SK-N-DZ (cell line): ENCODE measurements at places on chromosomes 2 and 18.

DNA sequence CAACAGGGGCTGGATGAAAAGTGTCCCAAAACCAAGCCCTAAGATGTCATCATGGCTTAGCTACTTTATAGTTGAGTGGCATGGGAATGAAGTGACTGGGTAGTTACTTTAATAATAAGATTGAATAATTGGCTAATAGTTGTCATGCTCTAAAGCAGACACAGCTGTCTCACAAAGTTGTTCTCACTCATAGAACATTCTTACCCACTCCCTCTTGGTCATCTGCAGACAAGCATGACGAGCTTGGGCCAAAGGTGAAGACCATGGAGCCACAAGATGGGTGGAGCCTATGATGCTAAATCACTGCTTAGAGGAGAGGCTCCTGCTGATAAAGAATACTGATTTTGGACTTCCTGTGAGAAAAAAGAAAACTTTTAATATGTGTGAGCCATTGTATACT lies 62.4 kb upstream of the MMADHC start:
- no peak for DNase-seq

GRCh38 chr2:210671065-210671464 lies 114.7 kb downstream of the CPS1 start:
- no peak for DNase-seq

- DNase-seq: no peak
Observed at GRCh38 chr2:158213773-158214172, 112.1 kb downstream of the UPP2 start.

DNA sequence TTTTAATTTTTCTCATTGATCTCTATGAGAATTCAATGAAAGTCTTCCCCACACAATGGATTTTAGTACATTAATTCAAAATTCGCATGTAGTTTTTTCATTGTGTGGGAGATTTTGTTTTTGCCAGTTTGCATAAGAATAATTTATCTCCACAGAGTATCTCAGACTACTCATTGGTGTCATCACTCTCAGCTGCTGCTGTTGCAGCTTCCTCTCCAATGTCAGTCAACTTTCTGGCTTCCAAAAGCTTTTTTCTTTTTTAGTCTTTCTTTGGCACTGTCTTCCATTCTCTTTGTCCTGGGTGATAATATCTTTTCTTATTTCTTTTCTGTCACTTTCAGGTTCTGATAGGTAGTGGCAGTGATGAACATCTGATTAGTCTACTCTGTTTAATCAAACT lies 50.5 kb downstream of the PTRHD1 start:
- DNase-seq: no peak

DNA sequence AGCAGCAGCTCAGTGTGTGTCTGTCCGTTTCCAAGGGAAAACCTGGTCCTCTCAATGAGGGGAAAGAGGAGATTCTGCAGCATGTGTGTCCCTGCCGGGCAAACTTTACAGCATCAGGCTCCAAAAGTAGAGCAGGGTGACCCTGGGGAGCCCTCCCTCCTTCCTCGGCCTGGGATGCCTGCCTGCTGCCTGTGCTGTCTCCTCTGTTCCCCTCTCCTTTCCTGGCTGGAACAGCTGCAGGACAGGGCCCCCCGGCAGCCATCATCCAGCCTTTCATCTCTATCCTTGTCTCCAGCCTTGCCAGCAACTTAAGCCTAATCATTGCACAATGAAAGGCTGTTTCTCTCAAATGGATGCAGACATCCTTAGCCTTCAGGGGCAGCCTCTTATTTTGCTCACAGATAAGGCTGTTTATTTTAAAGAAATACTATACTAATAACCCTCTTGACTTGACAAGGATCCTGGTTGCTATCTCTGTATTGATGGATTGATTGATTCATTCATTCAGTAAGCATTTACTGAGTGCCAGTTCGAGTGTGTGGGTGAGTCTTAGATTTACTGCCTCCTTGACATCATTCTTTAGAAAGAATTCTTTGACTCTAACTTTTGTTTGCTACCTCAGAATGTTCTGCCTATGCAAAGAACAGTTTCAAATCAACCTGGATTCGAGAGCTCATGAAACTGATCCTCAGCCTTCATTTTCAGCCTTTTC lies 40.6 kb upstream of the EDAR start:
- DNase-seq: no peak

DNA sequence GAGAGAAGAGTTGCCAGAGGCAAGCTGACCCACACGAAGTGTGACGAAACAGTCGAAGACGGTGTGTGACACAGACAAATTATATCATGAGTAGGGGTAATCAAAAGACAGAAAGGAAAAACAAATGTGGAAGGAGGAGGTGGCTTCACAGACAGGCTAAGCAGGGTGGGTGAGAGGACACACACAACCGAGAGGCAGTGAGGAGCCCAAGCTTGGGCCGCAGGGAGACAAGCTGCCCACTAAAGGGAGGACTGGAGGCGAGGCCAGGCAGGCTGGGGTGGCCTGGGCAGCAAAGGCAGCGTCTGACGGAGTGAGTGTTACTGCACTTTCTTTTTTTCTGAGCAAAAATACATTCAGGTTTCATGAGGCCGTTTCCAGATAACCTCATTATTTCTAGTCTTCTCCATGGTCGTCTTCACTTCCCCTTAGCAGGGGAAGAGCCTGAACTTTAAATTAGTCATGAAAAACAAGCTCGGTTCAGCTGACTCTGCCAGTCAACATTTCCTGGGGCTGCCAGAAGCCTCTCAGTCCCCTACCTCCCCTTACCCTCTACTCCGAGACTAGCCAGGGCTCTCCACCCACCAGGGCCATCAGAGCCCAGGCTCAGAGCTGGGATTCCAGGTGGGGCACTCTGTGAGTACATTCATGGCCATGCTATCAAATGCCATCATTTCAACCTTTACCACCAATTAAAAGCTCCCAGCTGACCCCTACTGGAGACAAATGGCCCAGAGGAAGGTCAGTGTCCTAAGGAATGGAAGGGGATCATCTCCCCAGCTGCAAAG lies 13.8 kb upstream of the ZFP36L2 start:
- DNase-seq: no peak

GRCh38 chr2:101433465-101433864 lies 41.4 kb downstream of the RFX8 start:
- DNase-seq: no peak

DNA sequence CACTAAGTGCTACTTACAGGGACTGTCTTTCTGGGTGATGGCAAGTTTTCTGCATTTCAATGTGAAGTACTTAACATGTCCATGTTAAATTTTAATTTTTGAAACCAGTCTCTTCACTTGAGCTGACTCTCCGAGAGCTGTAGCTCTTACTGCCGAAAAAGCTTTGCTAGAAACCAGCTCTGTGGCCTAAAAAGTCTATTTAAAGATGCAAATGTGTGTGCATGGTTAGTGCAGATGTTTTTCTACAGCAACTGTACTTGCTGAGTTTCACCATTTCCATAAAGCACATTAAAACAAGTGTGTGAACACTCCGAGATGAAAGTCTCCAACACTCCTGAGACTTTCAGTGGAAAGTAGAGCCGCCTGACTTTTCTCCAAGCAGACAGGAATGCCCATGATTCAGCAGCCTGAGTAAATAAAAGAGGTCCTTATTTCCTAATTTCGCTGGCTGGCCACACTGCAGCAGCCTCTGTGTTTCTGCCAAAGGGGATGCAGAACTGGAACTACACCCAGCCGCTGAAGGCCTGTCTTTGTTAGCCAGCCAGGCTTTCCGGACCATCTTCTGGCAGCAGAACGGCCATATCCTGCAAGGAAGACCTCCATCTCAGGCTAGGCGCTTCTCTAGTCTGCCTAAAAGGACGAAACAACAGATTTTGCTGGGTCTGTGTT lies 121.2 kb downstream of the ZNF521 start:
- no peak for DNase-seq

GRCh38 chr2:102788885-102789260 lies 27.0 kb downstream of the TMEM182 start:
- DNase-seq: no peak

DNA sequence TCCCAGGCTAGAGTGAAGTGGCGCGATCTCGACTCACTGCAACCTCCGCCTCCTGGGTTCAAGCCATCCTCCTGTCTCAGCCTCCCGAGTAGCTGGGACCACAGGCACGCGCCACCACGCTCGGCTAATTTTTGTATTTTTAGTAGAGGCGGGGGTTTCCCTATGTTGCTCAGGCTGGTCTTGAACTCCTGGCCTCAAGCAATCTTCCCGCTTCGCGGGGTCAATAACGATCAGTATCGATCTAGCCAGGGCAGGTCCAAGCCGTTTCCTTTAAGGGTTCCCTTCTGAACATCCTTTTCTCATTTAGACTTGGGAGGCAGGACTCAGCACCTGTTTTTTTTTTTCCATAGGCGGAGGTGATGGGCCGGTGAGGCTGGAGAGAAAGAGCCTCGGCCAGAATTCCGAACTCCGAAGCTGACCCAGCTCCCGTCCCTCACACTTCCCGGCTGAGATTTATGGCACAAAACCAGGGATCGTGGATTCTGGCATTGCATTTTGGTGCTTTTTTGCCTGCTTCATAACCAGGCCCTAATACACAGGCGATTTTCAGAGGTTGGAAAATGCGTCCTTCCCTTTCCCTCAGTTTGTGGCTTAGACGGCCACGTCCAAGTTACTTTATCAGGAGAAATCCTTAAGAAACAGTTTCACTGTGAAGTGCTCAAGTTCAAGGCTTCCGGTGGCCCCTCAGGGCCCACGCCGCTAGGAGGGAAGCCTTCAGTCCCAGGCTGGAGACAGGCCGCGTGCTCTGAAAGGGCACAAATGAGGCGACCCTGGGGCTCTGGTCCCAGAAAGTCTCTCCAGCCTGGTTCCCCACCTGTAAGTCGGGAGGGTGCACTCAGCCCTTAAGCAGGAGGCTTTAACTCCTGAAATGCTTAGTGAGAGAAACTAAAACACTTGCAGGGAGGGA lies 998 bp upstream of the SLC66A3 start:
- no peak for DNase-seq

GRCh38 chr2:201955702-201956141 lies 77.9 kb upstream of the FZD7 start:
- DNase-seq: no peak

DNA sequence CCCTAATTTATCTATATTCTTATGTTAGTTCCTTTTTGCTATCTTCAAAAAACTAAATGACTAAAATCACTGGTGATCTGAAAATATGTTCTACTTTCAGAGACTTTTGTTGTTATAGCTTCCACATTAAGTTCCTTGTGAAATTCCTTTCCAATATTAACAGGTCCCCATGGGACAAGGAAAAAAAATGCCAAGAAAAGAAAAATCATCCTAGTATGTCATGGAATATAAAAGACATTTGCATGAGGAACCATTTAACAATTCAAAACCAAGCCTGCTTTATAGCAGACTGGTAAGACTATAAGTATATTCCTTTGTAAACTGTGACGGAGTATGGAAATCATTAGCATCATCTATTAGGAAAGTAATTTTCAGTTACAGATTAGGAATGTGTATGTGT lies 48.1 kb downstream of the COBLL1 start:
- no peak for DNase-seq

DNA sequence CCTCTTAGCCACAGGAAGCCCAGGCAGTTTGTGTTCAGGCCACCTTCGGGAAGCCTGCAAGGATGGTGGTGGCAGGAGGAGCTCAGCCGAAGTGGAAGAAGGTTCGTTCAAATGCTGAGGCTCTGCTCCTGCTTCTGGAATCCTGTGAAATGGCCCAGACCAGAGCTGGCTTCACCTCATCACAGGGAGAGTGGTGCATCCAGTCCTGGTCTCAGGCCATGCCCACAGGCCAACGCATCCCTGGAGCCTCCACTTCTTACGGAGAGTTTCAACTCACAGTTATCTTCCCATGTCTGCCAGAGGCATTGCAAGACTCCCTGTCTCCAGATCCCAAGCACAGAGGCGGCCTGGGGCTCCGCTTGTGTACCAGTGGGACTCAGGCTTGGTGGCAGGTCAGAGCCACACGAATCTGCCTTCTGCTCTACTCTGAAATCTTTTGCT lies 82.3 kb downstream of the NDUFA10 start:
- DNase-seq: no peak

DNA sequence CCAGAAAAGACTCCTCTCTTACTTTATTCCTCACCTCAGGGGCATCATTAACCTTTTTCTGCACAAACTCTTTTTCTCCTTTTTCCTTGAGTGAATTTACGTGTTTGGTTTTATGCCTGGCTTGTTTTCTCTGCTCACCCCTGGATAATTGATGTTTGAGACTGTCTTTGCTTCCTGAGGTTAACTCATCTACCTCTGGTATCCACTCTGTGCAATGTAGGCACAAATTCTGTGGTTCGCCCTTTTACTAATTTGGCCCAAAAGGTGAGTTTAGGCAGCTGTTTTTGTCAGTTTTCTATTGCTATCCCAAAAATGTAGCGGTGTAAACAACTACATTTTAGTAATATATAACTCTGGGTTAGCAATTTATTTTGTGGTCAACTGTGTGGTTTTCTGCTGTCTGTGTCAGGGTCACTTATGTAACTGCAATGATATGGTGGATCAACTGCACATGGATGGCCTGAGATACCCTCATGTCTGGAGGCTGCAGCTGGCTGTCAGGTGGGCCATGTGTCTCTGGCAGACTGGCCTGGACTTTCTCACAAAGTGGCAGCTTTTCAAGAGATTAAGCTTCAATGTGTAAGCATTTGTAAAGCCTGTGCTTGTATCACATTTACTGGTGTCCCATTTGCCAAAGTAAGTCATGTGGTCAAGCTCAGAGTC lies 329.7 kb downstream of the FSIP2 start:
- peak; percentile 99 for DNase-seq

DNA sequence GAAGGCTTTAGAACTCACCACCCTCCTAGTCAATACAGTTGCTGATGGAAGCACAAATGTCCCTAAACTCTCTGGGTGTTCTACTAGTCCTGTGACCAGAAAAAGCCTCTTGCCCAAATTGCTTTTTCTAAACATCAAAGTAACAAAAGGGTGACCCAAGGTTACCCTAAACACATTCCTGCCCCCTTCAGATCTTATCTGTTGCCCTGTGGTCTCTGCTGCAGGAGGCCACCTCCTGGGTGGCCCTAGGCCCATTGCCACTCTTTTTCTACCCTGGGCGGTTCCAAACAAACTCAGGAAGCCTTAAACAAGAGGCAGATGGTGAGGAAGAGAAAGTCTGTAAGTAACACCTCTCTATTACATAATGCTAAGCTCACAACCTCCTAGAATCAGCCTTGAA lies 3.3 kb downstream of the RNF152 start:
- DNase-seq: no peak

- DNase-seq: peak; percentile 51
Observed at GRCh38 chr2:23386339-23387220, 1.6 kb downstream of the KLHL29 start.

DNA sequence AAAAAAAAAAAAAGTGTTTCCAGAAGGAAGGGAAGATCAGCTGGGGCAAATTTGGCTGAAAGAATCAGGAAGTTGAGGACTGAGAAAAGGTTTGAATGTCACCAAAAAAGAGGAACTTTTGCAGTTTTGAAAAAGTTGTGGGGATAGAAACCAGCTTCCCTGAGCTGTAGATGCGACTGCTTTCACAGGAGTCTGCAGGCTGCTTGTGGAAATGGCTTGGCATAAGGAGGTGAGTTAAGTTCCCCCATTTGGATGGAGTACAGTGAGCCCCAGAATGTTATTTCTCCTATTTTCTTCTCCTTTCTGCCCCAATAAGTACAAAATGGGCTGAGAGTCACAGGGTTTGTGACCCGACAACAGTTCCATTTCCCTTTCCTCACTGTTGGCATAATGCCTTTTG lies 16.5 kb upstream of the ME2 start:
- no peak for DNase-seq

DNA sequence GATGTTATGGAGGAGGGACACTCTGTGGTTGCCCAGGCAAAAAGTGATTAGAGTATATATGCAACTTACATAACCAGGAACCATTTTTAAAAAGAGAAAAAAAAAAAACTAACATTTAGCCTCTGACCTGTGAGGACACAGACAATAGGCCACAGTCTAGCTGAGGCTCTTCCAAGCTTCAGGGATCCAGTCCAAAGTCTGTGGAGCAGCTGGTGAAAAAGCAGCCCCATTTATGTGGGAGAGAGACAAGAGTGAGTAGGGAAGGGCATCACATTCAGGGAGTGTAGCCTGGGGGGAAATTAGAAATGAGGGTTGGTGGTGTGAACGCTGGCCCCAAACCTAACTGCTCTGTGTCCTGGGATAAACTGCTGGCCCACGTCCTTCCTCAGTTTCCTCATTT lies 122.8 kb downstream of the MYO5B start:
- DNase-seq: no peak
